ENCODE measurements at places on chromosomes 12 and 14.

GRCh38 chr14:52703225-52703624, 3.8 kb upstream of the PSMC6 start:
- no peak for DNase-seq

DNA sequence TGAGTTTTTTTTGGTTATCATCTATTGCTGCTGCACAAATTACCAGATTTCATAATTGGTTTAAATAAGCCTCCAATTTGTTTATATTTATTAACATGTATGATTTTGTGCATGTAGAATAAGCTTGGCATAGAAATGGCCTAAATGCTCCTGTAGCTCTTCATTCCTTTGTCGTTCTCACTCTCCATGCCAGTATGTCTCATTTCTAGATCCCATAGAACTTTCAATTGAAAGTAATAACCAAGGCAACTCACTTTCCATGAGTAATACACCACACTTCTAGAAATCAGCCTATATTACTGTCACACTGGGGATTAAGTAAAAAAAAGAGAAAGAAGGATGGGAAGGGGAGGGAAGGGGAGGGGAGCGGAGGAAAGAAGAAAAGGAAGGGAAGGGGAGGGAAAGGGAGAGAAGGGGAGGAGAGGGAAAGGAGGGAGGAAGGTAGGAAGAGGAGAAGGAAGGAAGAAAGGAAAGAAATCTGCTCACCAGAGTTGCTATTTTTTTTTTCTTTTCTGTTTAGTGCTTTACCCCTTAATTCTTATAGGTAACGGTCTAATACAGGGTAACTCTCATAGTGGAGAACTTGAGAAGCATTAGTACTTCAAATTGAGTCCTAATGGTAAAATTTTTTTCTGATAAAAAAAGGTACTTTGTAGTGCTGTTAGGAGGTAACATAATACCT, 45.6 kb downstream of the MDM2 start:
- DNase-seq: no peak

DNA sequence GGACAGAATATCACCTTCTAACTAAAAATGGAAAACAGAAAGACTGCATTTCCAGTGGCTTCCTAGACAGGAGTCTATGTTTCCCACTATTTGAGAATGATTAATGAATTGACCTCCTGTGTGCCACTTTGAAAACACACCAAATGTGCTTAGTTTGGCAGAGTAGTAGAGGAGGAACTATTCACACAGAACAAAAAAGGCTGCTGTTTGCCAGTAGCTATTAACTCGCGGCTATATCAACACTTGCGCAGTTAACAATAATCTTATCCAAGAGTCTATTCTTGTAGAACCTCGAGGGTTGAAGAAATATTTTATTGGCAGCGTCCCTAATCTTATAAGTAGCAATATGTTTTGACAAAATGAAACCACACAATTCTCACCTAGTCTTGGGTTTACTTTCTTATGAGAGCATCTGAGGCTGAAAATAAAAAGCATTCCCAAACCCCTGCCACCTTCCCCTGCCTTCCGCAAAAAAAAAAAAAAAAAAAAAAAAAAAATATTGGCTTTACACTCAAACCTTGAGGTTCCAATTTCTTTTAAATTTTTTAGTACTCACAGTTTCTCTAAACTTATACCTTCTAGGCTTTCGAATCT, 127.3 kb upstream of the FLRT2 start:
- no peak for DNase-seq

DNA sequence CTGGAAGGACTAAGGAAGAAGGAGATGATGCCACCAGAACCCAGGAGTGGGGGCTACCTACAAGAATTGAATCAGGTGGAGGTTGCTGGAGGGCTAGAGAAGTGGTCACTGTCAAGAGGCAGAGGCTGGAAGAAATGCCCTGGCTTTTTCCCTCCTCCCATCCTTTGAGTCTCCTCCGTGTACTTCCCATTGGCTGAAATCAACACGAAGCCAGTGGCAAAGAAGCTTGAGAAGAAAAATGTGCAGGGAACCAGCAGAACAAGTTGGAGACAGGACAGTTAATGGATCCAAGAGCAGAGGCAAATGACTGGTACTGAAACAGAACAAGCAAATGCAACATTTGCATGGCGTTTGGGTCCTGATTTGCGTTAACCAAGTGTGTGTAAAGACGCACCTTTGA, 9.1 kb upstream of the FBLN5 start:
- no peak for DNase-seq

DNA sequence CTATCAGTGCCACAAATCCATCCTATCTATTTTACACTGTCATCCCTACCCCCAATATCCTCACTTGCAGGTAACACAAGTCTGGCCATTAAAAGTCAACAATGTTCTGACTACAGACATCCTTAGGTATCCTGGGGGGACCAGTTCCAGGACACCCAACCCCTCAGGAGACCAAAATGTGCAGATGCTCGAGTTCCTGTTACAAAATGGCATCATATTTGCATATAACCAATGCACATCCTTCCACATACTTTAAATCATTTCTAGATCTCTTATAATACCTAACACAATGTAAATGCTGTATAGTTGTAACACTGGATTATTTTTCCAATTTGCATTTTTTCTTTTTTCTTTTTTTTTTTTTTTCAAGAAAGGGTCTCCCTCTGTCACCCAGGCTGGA, 6.9 kb downstream of the SYCP3 start:
- DNase-seq: no peak

DNA sequence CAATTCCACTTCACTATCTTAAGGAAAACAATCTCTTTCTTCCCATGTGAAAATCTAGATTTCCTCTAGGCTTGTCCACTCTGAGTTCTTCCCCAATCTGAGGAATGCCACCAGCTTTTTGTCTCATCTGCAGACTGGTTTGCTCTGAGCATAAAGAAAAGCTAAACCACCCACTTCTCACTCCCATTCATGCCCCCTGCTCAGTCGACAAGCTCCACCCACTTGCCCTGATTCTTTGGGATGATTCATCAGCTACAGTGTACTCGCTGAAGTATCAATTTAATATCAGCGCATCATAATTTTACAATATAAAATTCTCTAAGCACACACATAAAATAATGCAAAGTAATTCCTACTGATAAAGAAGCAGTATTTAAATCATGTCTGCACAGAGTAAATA, 209.1 kb downstream of the GRIN2B start:
- no peak for DNase-seq

GRCh38 chr14:64502887-64503433, 678 bp downstream of the ZBTB25 start:
- no peak for DNase-seq
